ENCODE measurements at places on chromosomes 5 and 9.
A peak's percentile ranks its signal among the peaks of the same experiment; 100 is the strongest.

DNA sequence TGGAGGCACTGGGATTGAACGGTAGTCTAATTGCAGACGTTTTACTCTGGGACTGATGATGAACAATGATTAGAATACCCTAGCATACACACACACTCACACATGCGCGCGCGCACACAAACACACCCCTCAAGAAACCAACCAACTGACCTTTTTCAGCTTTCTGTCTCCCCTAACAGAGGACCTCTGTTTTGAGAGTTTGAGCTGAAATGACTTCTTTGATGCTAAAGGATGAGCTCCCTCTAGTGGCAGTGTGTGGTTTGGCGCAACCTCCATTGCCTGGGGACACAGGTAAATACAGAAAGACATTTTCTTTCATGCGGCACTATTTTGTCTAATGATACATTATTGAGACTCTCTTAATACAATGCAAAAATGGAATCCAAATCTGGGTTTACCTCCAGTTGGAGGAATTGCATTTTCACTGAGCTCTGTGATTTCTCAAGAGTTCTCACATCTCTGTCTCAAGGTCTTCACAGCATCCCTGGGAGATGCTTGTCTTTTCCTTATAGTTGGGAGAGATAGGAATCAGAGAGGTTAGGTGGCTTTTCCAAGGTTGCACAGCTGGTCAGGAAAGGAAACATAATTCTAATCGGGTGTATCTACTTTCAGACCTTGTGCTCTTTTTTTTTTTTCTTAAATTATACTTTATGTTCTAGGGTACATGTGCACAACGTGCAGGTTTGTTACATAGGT, 187.5 kb downstream of the TMEM38B start:
- no peak overlapping the region for H3K4me3 ChIP-seq
- H3K27ac ChIP-seq = no peak overlapping the region
- H3K4me1 ChIP-seq = peaks cover 15% of the 10 kb centered on the region
- H3K27me3 ChIP-seq = no peaks in the 10 kb centered on the region
- H3K36me3 ChIP-seq = no peaks in the 10 kb centered on the region
- DNase-seq = peak; percentile 81

GRCh38 chr5:82169892-82170291, 108.3 kb downstream of the RPS23 start:
- no peak for DNase-seq
- no peaks in the 10 kb centered on the region for H3K36me3 ChIP-seq
- no peak overlapping the region for H3K27ac ChIP-seq
- no peak overlapping the region for H3K4me3 ChIP-seq
- H3K27me3 ChIP-seq = no peaks in the 10 kb centered on the region

DNA sequence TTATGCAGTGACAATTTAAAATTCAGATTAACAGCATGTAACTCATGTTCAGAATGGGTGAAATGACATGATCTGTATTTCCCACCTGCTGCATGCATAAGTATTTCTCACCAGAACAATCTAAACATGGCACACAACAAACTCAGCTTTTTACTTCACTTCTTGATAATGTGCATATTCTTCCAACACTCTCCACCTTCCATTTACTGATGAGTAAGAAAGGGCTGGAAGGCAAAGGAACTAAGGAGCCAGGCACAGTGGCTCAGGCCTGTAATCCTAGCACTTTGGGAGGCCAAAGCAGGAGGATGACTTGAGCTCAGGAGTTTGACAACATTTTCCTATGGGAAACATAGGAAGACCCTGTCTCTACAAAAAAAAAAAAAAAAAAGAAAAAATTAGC, 35.8 kb upstream of the SAP30L start:
- no peaks in the 10 kb centered on the region for H3K36me3 ChIP-seq
- H3K27me3 ChIP-seq = no peaks in the 10 kb centered on the region
- H3K4me1 ChIP-seq = peaks cover 6% of the 10 kb centered on the region

DNA sequence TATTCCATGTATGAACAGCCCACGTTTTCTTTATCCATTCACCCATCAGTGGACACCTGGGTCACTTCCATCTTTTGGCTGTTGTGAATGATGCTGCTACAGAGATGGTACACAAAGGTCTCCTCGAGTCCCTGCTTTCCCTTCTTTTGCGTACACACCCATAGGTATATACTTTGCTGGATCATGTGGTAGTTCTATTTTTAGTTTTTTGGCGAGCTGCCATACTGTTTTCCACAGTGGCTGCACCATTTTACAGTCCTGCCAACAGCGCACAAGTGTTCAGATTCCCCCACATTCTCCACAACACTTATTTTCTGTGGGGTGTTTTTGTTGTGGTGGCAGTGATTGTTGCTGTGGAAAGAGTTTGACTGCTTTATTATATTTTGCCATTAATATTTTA, 16.2 kb downstream of the RAPGEF1 start:
- H3K4me1 ChIP-seq = peaks cover 67% of the 10 kb centered on the region
- no peak for DNase-seq
- no peak overlapping the region for H3K4me3 ChIP-seq
- no peaks in the 10 kb centered on the region for H3K27me3 ChIP-seq
- peaks cover 3% of the 10 kb centered on the region for H3K36me3 ChIP-seq

- H3K4me3 ChIP-seq = no peak overlapping the region
- no peaks in the 10 kb centered on the region for H3K27me3 ChIP-seq
- DNase-seq = peak; percentile 8
- no peak overlapping the region for H3K27ac ChIP-seq
- H3K4me1 ChIP-seq = 0 out of 2 replicates have a peak, but pooled peaks cover 11% of the 10 kb centered on the region
Measured at GRCh38 chr5:65100911-65101631, 332.3 kb downstream of the CWC27 start.

- H3K27me3 ChIP-seq = no peaks in the 10 kb centered on the region
- H3K27ac ChIP-seq = peak overlapping the region; percentile 36
- H3K4me3 ChIP-seq = peak overlapping the region; percentile 96
- peak; percentile 11 for DNase-seq
- peaks cover 38% of the 10 kb centered on the region for H3K36me3 ChIP-seq
Measured at GRCh38 chr5:891837-892393, 686 bp downstream of the BRD9 start.

GRCh38 chr9:96599298-96599697, 20.3 kb downstream of the CDC14B start:
- no peak overlapping the region for H3K4me3 ChIP-seq
- no peaks in the 10 kb centered on the region for H3K4me1 ChIP-seq
- no peaks in the 10 kb centered on the region for H3K36me3 ChIP-seq
- H3K27ac ChIP-seq = no peak overlapping the region
- H3K27me3 ChIP-seq = no peaks in the 10 kb centered on the region

DNA sequence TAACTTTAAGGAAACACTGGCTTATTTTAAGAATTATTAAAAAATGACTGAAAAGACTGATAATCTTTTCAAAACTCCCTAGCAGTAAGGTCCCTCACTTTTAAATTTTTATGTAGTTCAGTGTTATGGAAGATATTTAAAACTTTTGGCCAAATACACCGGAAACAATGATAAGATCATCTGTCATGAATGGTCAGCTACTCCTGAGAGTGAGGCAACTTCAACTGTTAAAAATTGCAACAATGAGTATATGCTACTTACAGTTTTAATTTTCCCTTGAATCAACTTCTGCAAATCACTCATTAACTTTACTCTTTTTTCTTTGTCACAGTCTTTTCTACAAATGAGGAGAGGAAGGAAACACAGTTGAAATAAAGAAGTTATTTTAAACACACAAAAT, 10.8 kb downstream of the PUM3 start:
- no peak for DNase-seq
- no peaks in the 10 kb centered on the region for H3K27me3 ChIP-seq
- no peak overlapping the region for H3K27ac ChIP-seq
- no peaks in the 10 kb centered on the region for H3K4me1 ChIP-seq

DNA sequence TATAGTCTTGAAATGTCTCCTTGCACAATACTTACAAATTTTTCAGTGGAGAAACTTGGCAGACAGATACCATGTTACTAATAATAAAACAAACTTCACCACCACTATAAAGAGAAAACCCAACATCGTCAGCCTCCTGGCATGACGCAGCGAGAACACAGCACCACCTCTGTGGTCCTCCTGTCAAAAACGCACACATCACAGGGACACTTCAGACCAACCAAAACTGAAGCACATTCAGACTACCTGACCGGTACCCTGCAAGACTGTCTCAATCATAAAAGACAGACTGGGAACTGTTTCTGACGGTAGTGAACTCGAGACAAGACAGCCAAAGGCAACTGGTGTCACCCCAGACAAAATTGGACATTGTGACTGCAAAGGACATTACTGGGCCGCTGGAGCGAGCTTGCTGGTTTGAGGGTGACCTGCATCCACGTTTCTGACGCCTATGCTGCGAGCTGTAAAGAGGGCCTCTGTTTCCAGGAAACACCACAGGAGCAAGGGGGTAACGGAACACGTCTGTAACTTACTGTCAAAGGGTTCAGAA, 34.4 kb downstream of the NSUN2 start:
- H3K36me3 ChIP-seq = 0 out of 2 replicates have a peak, but pooled peaks cover 6% of the 10 kb centered on the region
- no peaks in the 10 kb centered on the region for H3K4me1 ChIP-seq
- no peak overlapping the region for H3K4me3 ChIP-seq
- H3K27ac ChIP-seq = no peak overlapping the region

- H3K4me3 ChIP-seq = no peak overlapping the region
- H3K36me3 ChIP-seq = no peaks in the 10 kb centered on the region
- H3K27ac ChIP-seq = no peak overlapping the region
Measured at GRCh38 chr5:3606121-3606831, 10.6 kb downstream of the IRX1 start.

DNA sequence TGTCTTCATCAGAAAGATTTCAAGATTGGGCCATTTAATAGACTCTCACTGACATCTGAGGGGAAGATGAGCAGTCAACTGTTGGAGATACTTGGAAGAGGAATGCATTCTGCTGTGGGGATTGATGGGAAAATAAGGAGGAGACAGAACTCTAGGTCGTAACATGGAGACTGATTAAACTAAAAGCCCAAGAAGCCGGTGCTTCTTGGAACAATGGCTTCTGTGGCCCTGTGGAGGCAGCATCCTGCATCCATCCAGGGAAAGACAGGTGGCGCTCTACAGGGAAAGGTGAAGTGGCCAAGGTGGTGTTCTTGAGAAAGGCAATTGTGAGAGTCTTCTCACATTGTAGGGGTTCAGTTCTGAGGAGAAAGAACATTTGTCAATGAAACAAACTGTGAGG, 31.3 kb downstream of the ZFAND5 start:
- DNase-seq = no peak
- no peak overlapping the region for H3K4me3 ChIP-seq
- no peak overlapping the region for H3K27ac ChIP-seq
- no peaks in the 10 kb centered on the region for H3K36me3 ChIP-seq

GRCh38 chr5:88897748-88898147, 14.8 kb upstream of the MEF2C start:
- DNase-seq = no peak
- no peak overlapping the region for H3K4me3 ChIP-seq
- no peak overlapping the region for H3K27ac ChIP-seq
- no peaks in the 10 kb centered on the region for H3K4me1 ChIP-seq

DNA sequence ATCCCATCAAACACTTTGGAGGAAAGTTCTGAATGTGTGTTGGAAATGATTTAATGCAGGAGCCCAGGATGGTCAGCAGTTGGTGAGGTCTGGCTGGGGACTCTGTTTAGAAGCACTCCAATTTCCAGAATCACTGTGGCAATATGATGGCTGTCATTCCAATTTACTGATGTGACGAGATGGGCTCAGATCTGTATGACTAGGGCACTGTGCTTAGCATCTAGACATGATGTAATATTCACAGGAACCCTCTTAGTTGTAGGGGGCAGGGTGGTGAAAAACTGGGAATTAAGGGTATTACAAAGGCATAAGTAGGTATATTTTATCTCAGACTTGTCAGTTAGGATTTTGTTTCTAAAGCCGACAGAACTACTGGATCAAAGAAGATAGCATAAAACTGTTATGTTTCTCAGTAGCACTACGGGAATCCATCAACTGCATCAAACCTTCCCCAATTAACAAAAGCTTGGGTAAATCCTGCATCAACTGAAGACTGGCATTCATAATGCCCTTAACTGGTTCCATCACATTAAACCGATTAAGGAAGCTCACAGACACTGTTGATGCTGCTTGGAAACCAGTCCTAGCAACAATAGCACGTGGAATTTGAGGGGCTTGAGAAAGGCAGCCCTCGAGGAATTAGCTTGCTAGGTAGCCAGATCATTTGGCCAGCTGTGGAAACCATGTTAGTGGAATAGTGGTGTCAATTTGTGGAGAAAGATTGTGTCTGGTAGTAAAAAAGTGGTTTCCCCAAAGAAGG, 86.1 kb downstream of the SV2C start:
- H3K27me3 ChIP-seq = no peaks in the 10 kb centered on the region
- H3K27ac ChIP-seq = no peak overlapping the region
- no peaks in the 10 kb centered on the region for H3K4me1 ChIP-seq
- no peak for DNase-seq
- no peaks in the 10 kb centered on the region for H3K36me3 ChIP-seq

DNA sequence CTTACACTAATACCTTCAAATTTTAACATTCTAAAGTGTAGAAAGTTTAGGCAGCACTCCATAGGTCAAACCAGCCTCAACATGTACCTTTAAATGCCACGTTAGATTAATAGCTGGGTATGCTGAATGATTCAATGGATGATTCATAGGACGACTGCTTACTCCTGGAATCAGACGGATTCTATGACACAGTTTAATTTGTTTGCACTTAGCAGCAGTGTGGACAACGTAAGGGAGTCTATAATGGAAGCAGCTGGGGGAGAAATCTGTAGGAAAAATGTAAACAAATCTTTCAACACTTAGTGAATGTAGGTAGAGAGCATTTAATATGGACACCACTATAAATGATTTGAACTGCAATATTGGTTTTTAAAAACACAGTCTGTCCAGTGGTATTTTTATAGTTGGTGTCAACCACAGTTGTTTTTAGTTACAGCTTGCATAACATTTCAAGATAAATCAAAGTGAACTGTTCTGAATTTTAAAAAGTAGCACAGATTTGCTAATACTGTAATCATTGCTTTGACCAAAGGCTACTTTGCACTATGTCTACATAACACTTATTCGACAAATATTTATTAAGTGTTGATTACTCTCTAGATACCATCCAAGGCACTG, 701.5 kb upstream of the MEF2C start:
- peaks cover 9% of the 10 kb centered on the region for H3K4me1 ChIP-seq
- H3K27ac ChIP-seq = no peak overlapping the region
- no peaks in the 10 kb centered on the region for H3K27me3 ChIP-seq
- no peak for DNase-seq
- no peaks in the 10 kb centered on the region for H3K36me3 ChIP-seq
- H3K4me3 ChIP-seq = no peak overlapping the region

DNA sequence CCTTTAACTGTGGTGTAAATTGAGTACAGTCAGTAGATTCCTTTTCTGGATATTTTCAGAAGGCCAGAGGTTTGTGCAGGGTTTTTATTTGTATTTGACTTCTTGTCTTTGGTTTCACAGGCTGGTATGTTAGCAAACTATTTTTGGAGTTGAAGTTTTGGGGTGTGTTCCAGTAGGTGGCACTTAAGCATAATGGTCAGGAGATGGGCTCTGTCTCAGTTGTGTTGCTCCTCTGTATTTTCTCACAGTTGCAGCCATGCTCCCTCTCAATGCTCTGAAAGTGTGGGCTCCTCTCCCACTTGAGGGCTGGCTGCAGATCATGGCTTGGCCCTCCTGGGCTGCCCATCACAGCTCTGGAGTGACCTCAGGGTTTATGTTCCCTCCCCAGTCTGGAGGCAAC, 267.0 kb upstream of the PCSK5 start:
- H3K4me3 ChIP-seq = no peak overlapping the region
- H3K4me1 ChIP-seq = no peaks in the 10 kb centered on the region
- no peaks in the 10 kb centered on the region for H3K36me3 ChIP-seq
- no peak for DNase-seq
- no peaks in the 10 kb centered on the region for H3K27me3 ChIP-seq

Data from MM.1S (cell line).